ENCODE measurements at places on chromosomes 1 and 21.

GRCh38 chr1:78668427-78668826, 18.8 kb downstream of the IFI44 start:
- DNase-seq = no peak

DNA sequence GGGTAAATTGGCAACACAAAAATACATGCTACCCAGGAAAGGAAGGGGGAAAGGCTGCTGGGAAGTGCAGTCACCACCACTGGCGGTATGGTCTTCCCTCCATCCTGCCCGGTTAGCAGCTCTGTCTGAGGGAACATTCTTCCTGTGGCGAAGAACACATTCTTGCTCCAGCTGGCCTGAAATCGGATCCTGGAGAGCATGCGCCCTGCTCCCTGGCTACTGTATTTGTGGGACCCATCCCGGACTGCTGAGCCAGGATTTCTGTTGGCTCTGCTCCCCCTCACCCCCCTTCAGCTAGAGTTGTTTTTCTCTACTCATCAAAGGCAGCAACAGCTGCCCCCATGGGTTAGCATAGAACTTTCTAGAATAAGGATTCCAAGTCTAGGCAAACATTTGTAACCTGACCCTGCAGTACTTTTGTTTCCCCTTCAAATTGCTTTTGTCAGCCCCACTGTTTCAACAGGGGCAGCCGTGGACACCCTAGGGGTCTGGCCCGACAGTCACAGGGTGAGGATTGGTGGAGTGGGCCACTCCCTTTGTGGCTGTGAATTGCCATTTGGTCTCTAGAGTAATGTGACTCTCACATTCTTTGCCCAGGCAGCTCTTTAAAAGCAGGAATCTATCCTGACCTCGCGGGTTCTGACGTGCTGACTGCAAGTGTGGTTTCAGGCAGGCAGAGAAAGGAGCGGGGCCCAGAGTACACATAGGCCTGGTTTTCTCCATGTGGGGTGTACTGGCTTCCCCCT, 157.7 kb downstream of the TOMM20 start:
- peak; percentile 85 for DNase-seq

GRCh38 chr1:172450524-172450885, 6.6 kb upstream of the PIGC start:
- DNase-seq = no peak

DNA sequence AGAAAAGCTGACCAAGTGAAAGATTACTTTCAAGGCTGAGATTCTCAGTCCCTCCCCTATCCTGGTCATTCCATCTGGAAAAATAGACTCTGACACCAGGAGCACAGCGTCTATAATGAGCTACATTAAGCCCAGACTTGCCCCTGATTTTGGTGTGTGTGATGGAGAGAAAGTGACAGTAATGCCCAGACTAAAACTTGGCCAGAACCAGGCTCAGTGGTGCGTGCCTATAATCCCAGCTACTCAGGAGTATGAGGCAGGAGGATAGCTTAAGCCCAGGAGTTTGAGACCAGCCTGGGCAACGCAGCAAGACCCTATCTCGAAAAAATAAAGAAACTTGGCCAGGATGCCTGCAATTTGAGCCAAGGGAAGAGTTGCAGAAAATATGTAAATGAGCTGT, 15.9 kb downstream of the PLEKHA6 start:
- DNase-seq = no peak

DNA sequence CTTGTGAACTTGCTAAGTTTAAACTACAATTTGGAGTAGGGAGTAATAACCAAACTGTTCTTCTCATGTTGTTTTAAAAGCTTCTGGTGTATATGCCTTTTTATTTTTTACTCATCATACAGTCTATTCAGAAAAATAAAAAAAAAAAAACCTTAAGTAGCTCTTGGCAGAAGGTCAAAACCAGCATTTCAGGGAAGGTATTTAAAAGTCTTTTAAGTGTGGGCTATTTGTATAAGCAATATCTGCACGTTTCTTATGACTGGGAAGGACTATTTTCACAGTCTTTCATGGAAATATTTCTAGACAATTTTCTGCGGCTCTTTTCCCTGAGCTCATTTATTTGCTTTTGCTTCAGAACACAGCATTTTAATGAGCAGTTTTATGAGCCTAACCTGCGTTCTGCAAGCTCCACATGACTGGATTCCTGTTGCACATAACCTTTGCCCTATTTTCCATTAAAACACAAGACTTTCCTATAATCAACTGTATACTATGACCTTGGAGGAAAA, 60.9 kb upstream of the C1orf105 start:
- peak; percentile 35 for DNase-seq

- no peak for DNase-seq
Measured at GRCh38 chr1:14603645-14604044, 5.2 kb downstream of the KAZN start.

- peak; percentile 70 for DNase-seq
Measured at GRCh38 chr1:241482761-241483250, 36.7 kb downstream of the FH start.

DNA sequence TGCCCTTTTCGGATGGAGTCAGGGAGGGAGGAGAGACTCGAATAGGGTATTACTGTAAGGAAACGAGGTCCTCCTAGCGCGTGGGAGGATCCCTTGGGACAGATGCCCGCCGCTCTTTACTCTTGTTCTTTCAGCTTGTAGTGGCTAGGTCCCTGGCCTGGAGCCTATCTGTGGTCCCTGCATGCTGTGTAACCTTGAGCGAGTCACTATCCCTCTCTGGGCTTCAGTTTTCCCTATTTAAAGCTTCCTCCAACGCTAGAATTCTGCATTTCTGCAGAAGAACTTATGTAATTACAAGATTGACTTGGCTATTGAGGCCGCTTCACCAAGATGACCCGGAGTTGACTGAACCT, 744 bp downstream of the MIER1 start:
- no peak for DNase-seq

DNA sequence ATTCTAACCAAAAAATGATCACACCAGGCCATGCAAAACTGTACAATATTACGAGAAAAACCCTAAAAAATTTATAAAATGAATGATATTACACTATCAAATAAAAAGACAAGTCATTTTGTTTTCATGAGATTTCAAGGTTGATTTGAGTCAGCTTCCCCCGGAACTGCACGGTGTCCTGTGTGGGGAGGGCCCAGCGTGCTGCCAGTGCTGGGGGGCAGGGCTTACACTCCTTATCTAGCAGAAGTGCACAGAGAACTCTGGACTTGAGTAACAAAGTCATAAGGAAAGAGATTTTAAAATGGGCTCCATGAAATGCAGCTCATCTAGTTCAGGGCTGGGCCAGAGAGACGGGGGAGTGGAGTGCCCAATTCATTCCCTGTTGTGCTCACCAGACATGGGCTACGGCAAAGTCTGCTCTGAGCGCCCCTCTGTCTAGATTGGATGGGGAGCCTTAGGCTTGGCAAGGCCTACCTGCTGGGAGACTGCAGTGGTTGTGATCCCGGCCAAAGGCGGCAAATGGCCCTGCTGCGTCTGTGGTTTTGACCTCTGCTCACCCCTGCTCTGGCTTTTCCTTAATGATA, 50.1 kb downstream of the COQ8A start:
- no peak for DNase-seq

GRCh38 chr1:224929335-224930237, at the start of gene DNAH14:
Gene DNAH14, plus strand, starts transcription at chr1:224929675. Its CDS starts 23,028 bp downstream, at chr1:224952703.
- DNase-seq = peak; percentile 31

GRCh38 chr1:64965366-64966157, 787 bp downstream of the JAK1 start:
- DNase-seq = no peak

DNA sequence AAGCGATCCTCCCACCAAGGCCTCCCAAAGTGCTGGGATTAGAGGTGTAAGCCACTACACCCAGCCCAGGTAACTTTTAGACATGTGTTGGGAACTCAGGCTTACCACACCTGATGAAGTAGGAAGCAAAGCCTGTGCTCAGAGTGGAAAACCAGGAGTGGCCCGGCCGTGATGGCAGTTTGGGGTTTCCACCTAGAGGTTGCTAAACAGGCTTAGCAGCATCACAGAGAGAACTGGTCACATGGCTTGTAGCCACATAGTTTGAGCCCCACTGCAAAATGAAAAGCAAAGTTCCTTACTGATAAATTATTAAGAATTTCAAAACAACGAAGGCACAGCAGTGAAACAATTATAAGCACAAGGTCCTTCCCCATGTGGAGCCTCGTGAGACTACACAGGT, 142.6 kb upstream of the CXADR start:
- no peak for DNase-seq

DNA sequence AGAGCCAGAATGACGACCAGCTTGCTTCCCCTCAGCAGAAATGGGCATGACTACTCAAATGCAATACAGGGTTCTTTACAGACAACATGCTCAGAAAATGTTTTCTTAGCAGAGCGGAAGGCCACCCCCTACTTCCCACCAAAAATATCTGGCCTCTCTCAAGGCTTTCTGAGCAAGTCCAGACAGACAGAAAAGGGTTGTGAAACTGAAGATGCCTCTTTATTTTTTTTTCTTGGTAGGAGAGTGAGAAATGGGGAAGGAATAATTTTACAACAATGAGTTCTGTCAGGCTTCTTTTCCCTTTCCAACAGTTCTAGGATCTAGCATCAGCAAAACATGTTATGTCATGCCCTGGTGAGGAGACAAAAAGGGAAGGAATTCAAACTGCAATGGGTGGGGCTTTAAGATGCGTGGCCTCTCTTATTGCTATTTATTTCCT, 172.0 kb upstream of the CAMK1G start:
- no peak for DNase-seq

DNA sequence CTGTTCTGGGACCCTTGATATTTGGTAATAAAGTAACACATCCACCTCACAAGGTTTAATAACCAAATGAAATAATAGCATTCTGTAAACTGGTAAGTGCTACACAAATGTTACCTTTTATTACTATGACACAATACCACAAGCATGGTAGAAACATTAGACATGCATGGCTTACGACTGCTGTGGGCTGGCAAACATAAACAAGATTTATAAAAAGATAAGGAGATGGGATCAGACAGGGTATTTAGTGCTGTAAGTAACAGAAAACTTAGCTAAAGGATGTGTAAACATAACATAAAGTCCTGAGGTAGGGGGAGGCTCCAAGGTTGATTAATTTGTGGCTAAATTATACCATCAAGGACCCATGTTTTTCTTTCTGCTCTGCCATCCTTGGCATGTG, 212.6 kb downstream of the BARHL2 start:
- DNase-seq = no peak

- DNase-seq = no peak
Measured at GRCh38 chr1:61358770-61359455, 276.6 kb downstream of the NFIA start.

- DNase-seq = no peak
Measured at GRCh38 chr1:214615109-214615508, 12.1 kb downstream of the CENPF start.

DNA sequence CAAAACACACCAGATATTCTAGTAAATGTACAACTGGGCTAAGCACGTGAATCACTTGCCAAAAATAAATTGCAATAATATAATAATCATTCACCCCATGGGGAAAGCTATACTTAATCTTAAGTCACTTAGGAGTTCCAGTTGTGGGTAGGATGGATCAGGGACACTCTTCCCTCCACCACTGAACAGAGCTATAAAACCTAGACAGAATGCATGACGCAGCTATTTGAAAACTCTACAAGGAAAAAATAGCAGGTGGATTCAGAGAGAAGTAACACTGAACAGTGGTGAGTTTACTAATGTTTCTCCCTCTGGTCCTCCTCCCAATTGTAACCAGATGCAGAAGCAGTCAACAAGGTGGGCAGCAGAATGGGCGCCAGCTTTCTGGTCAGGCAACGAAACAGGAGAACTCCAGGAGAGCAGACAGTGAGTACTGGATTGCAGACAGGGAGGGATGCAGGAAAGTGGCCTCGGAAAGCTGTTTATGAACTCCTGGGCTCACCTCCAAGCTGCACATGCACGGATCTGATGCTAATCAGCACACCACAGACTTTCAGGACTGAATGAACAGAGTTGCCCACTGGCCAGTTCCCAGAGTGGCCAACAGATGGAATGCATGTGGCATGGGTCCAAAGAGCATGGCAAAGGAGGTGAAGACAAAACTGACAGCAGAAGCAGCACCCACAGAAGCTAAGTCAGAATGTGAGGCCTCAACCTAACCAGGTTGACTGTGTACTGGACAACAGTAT, 41.4 kb downstream of the TARBP1 start:
- DNase-seq = no peak

DNA sequence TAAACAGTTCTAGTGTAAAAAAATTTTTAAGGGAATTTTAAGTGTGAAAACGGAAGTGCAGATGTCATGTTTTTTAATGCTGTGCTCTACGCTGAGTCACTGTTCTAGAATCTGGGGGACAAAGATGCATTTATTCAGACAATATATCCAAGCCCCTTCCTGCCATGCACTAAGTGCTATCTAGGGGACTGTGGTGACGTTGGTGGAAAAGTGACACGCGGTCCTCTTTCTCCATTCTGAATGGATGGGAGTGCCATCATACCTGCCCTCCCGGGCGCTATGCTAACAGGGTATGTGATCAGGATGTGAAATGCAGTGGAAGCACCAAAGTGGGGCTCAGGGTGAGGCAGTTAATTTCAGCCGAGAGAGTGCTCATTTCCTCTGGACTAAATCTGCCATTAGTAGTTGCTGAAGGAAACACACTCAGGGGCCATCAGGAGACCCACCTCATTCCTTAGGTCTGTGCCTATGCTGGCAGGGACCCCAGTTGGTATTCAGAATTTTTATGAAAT, 6.6 kb downstream of the C1orf226 start:
- DNase-seq = no peak

- DNase-seq = no peak
Measured at GRCh38 chr1:112927462-112927990, 28.5 kb downstream of the SLC16A1 start.

- no peak for DNase-seq
Measured at GRCh38 chr1:22971611-22972405, 858 bp downstream of the LACTBL1 start.

GRCh38 chr1:23558872-23559135, 497 bp downstream of the ID3 start:
- DNase-seq = no peak

DNA sequence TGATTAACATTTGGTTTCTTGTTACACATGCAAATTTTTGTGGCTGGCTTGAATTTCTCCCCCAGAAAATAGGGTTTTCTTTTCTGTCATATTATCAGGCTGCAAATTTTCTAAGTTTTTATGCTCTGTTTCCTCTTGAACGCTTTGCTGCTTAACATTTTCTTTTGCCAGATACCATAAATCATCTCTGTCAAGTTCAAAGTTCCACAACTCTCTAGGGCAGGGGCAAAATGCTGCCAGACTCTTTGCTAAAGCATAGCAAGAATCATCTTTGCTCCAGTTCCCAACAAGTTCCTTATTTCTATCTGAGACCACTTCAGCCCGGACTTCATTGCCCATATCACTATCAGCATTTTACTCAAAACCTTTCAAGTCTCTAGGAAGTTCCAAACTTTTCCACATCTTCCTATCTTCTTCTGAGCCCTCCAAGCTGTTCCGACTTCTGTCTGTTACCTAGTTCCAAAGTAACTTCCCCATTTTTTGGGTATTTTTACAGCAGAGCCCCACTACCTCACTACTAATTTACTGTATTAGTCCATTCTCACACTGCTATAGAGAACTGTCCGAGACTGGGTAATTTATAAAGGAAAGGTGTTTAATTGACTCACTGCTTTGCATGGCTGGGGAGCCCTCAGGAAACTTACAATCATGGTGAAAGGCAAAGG, 486.9 kb upstream of the NCAM2 start:
- no peak for DNase-seq
